T-helper 9 cell (primary cell): ENCODE measurements at places on chromosomes 16 and 17.

DNA sequence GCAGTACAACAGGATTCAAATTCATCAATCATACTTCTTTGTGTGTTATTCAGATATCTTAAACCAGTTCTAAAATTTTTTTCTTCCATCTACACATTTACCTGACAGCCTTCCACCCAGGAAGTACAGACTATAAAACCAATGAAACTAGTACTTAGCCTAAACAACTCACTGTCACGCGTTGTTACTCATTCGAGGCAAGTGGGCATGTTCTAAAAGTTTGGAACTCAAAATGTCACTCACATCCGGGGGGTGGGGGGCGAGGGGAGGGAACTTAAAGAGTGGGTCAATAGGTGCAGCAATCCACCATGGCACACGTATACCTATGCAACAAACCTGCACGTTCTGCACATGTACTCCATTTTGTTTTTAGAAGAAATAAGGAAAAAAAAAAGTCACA is 90.4 kb upstream of the PLEKHM1 start:
- DNase-seq = no peak

GRCh38 chr16:10642964-10643363 is 51.8 kb downstream of the TEKT5 start:
- DNase-seq = no peak

DNA sequence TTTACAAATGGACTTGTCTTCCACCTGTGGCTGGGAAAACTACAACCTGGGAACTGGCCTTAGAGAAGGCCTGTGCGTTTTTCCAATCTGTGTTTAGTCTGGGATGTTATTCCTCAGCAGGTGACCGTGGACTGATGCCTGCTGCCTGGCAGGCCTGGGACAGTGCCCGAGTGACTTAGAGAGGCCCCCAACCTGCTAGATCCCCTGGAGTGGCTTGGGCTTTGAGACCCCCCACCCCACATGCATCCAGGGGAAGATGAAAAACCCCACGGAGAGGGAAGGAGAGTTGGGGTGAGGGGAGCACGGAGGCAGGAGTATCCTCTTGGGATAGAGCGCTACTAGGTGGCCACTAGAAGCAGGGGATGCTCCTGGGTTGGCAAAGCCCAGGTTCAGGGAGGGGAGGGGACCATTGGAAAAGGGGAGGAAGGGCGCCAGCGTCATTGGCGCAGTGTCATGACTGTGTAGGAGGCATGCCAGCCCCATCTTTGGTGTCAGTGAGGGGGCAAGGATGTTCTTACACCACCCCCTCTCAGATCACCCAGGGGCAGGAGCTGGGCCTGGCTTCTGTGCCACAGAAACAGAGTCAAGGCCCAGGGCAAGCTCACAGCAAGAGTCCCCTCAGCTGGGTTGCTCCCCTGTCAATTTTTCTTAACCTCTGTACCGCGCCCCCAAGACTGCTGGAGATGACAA is 54.1 kb downstream of the MEAK7 start:
- no peak for DNase-seq

GRCh38 chr17:50949989-50950877 is 84.1 kb upstream of the TOB1 start:
- peak; percentile 42 for DNase-seq

- no peak for DNase-seq
These were observed 63.4 kb upstream of the GSG1L start for GRCh38 chr16:28126684-28127620.

GRCh38 chr16:87603684-87604633 is 1.7 kb downstream of the JPH3 start:
- no peak for DNase-seq

DNA sequence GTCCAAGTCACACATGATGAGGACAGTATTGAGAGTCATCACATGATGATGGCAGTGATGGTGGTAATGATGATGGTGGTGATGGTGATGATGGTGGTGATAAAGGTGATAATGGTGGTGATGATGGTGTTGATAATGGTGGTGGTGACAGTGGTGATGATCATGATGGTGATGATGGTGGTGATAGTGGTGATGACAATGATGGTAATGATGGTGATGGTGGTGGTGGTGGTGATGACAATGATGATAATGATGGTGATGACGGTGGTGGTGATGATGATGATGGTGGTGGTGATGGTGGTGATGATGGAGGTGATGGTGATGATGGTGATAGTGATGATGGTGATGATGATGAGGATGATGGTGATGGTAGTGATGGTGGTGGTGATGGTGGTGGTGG is 190.2 kb upstream of the ZNF469 start:
- DNase-seq = no peak

DNA sequence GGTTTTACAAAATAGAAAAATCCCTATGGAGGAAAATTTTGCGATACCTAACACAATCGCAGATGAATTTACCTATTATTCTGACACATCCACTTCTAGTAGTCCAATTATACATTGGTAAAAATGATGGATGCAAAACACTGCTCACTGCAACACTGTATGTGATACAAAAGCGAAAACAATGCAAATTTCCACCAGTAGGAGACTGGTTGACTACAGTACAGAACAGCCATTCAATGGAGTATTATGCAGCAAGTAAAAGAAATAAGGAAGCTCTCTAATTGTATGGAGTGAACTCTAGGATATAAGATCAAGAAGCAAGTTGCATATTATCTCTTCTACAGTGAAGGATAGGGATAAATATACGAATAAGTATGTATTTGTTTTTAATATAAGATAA is 48.5 kb downstream of the SETD6 start:
- DNase-seq = no peak

- DNase-seq = no peak
These were observed 165.1 kb downstream of the CHD9 start for GRCh38 chr16:53219795-53220454.

GRCh38 chr16:16004314-16004749 is 54.9 kb downstream of the ABCC1 start:
- DNase-seq = no peak

GRCh38 chr16:4682084-4682591 is 11.2 kb upstream of the NUDT16L1 start:
- DNase-seq = no peak

DNA sequence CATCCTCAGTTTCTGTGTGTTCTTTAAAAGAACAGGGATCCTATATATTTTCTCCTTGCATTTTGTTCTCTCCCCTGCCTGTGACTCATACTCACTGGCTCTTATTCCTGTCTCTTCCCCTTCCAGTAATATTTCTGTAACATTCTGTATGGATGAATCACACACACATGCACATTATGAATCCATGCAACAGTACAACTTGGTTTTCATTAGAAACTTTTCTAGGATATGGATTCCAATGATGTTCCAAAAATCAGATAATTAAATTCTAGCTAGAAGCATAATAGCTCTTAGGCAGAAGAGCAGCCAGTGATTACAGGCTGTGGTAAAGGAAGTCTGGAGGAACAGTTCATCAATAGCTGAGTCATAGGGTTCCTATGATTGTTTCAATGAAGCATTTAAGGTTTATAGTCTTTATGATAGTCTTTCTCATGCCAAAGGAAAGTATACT is 119.6 kb upstream of the PMFBP1 start:
- DNase-seq = no peak

GRCh38 chr16:86911437-86911958 is 333.1 kb downstream of the FOXL1 start:
- no peak for DNase-seq

DNA sequence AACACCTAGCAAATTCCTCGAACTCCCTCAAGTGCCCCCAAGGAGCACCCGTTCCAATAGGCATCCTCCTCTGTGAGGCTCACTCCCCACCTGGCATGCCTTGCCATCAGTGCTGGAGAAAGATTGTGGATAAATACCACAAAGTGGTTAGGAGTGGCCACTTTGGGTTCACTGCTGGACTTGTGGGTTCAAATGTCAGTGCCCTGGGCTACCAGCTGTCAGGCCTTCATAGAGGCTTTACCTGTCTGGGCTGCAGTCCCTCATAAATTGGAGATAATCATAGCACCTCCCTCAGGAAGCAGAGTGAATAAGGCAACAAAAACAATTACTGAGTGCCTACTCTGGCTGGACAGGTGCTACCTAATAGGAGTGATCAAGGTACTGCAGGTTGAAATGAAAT is 1.5 kb upstream of the SYT17 start:
- DNase-seq = no peak

DNA sequence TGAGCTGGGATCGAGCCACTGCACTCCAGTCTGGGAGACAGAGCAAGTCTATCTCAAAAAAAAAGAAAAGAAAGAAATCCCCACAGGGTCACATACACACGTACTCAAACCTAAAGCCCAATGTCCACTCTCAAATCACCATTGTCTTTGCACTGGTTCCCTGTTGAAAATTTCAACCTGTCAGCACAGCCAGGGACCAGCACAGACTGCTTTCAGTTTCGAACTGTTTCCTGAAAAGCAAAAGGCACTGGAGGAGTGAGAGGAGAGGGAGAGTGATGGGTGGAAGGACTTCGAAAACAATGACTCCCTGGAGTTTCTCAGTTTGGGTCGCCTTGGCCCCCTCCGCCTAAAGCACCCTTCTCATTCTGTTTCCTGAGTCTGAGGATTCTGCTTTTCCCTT is 9.0 kb upstream of the CD300C start:
- no peak for DNase-seq
